Hepatic stellate cell (primary cell): ENCODE measurements at places on chromosomes 4 and X.

- peak; percentile 67 for DNase-seq
These were observed 19.1 kb downstream of the CD99 start for GRCh38 chrX:2710041-2710840.

- no peak for DNase-seq
These were observed 85.2 kb downstream of the MAPK10 start for GRCh38 chr4:86274642-86275041.

- DNase-seq = no peak
These were observed 108.3 kb downstream of the LHFPL1 start for GRCh38 chrX:112571388-112571787.

DNA sequence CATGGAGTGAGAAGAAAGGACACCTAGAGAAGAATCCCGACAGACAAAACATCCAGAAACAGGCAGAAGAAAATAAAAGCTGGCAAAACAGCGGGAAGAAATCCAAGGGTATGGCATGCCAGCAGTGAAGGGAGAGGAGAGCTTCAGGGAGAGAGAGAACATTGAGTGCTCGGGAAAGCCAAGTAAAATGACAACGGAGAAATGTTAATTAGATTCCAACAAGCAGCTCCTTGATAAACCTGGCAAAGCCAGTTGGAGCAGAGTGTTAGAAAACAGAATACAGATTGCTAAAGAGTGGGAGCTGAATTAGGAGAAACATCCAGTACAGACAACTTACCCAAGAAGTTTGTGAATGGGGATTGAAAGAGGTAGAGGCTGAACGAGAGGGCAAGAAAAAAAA lies 40.4 kb upstream of the MAOA start:
- no peak for DNase-seq

- DNase-seq = peak; percentile 29
These were observed 129.5 kb downstream of the LARP7 start for GRCh38 chr4:112766422-112766821.
